ENCODE measurements at places on chromosomes 7 and 10. TPM values are rescaled to one million over a fixed set of nuclear protein-coding genes. Genes with fewer than 3 reads are reported as not detected.

The ATG9B gene
- total RNA-seq: 4.6 TPM

The PDE1C gene
- not detected for total RNA-seq

GRCh38 chr10:78749200-78749599, 319.6 kb upstream of the ZMIZ1 start:
- DNase-seq: no peak

The ABCB8 gene
- 60.5 TPM for total RNA-seq

GRCh38 chr7:139423091-139423490, 60.4 kb downstream of the KLRG2 start:
- DNase-seq: no peak

DNA sequence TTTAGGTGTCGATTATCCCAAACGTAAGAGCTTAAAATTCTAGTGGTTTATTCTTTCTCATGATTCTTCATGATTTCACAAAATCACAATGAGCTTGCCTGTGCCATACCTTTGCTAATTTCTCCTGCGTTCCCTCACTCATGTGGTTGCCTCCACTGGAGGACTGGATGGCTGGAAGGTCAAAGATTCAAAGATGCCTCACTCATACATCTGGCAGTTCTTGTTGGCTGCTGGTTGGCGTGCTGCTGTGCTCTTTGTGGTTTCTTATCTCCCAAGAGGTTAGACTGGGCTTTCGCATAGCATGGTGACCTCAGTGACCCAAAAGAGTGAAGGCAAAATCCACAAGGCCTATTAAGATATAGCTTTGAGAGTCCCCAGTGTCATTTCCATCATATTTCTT, 877.6 kb upstream of the AUTS2 start:
- DNase-seq: no peak

The DPYSL4 gene
- 1.3 TPM for total RNA-seq

DNA sequence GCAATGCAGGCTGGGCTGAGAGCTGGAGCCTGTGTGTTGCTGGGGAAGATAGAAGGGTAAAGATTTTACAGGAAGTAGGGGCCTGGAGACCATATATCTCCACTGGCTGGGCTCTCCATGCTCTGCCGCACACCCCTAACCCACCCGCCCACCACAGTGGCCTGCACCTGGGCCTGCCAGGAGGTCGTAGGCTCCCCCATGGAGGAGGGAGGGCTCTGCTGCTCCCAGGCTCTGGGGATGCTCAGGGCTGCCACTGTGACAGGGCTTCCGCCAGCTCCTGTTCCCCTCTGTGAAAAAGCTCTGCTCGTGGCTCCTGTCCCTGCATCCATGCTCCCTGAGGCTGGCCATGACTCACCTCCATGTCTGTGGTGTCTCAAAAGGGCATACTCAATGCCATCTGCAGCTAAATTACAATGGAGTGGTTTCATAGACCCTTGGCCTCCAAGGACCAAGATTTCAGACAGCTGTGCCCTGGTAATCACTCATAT, 106.0 kb downstream of the CXCL12 start:
- no peak for DNase-seq

The C10orf71 gene
- total RNA-seq: not detected

DNA sequence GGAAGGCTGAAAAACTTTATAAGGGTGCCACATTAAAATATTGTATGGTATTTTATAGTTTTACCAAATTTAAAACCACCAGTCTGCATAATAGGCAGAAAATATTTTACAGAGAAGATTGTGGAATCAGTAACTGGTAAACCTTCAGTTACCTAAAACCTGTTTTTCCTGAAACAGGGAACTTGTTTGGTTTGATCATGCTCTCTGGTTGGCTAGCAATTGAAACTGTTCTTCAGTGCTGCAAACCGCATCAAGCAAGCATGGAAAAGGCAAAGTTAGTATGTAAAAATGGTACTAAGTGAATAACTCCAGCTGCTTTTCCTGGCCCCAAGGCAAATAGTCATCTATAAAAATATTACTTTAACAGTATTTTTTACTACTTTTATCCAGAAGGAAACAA, 316.9 kb upstream of the LRRN3 start:
- DNase-seq: no peak

DNA sequence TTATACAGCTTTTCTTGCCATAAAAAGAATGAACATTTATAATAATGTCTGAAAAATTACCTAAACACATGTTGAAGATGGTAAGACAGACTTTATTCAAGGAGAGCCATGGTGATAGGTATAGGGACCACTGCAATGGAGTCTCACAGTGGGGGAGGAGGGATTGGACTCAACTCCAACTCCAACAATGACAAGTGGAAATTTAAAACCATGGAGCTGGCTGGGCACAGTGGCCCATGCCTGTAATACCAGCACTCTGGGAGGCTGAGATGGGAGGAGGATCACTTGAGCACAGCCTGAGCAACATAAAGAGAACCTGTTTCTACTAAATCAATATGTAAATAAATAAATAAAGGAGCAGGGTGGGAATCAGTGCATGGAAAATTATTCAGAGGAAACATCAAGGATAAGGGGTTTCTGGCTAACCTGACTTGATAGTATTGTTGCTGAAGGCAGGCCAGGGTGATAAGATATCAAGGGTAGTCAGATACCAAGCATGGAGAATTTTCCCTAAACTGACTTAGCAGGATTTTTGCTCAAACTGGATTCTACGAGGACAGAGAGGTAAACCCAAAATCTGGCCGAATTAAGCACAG, 19.5 kb upstream of the MICU1 start:
- DNase-seq: no peak

- peak; percentile 78 for DNase-seq
Measured at GRCh38 chr10:133335246-133336117, 1.2 kb downstream of the CALY start.

DNA sequence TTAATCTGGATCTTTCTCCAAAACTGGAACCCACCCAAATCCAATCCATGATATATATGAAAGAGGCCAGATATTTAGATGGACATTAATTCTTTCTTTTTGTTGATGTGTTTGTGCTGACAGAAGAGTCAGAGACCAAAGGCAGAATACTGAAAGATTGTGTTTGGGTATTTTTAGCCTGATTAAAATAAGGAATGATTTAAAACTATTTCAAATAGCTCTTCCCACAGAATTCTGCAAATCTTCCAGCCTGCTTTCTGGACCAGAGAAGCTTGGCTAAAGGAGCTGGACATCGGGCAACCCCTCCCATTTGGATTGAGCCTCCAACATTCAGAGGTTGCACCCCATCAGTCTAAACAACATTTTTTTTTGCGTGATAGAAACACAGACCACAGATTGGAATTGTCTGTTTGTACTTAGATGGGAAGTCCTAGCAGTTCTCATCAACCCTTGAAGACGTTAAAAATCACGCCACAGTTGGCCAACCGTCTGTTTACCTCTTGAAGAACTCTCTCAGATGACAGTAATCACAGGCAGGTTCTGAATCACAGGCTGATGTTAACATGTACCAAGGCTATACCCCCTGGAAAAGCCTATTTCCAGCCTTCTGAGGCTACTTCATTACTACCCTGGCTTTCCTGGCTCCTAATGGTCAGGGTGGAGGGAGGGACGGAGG, 155.2 kb upstream of the NRP1 start:
- DNase-seq: no peak
